Fibroblast of villous mesenchyme (primary cell): ENCODE measurements at places on chromosomes 6 and 20. TPM values are rescaled to one million over a fixed set of nuclear protein-coding genes. Genes with fewer than 3 reads are reported as not detected.

MYLK4 gene
- total RNA-seq: 0.43 and 0.64 TPM in 2 replicates

REM1 gene
- total RNA-seq: not detected in 2 replicates

OTOR gene
- total RNA-seq: not detected in 2 replicates

NMBR gene
- not detected in 2 replicates for total RNA-seq

TRIM10 gene
- not detected in 2 replicates for total RNA-seq

TUBB1 gene
- not detected in 2 replicates for total RNA-seq

VSTM2L gene
- total RNA-seq: 0.32 and 1.3 TPM in 2 replicates

PMEPA1 gene
- 0.86 and 2.9 TPM in 2 replicates for total RNA-seq

SPAG4 gene
- 5.6 and 8.1 TPM in 2 replicates for total RNA-seq

PLN gene
- 5.2 and 7.4 TPM in 2 replicates for total RNA-seq

FOXF2 gene
- 0.97 TPM in 1 of 2 replicates, not detected in the other for total RNA-seq

KCNK16 gene
- total RNA-seq: not detected in 2 replicates

FAM83B gene
- total RNA-seq: 0.43 TPM in 1 of 2 replicates, not detected in the other

OXT gene
- total RNA-seq: not detected in 2 replicates

GSTA2 gene
- total RNA-seq: not detected in 2 replicates

CCN6 gene
- total RNA-seq: not detected in 2 replicates

DACT2 gene
- not detected in 2 replicates for total RNA-seq

HELZ2 gene
- 29.0 and 46.6 TPM in 2 replicates for total RNA-seq

STMND1 gene
- total RNA-seq: under 0.01 TPM in 1 of 2 replicates, not detected in the other

BACH2 gene
- total RNA-seq: under 0.01 and 0.64 TPM in 2 replicates

TNXB gene
- 4.8 and 17.7 TPM in 2 replicates for total RNA-seq

AVP gene
- total RNA-seq: not detected in 2 replicates

KIF13A gene
- total RNA-seq: 49.2 and 53.8 TPM in 2 replicates

SIRPD gene
- under 0.01 TPM in 1 of 2 replicates, not detected in the other for total RNA-seq

BMP6 gene
- total RNA-seq: under 0.01 and 1.7 TPM in 2 replicates

C6orf163 gene
- 2.6 and 2.9 TPM in 2 replicates for total RNA-seq

COL12A1 gene
- 1,107 and 1,335 TPM in 2 replicates for total RNA-seq

FRK gene
- 0.32 and 0.43 TPM in 2 replicates for total RNA-seq

HLA-DMA gene
- total RNA-seq: 1.9 and 3.5 TPM in 2 replicates

ZBTB46 gene
- 13.8 and 21.3 TPM in 2 replicates for total RNA-seq

TRDN gene
- total RNA-seq: not detected in 2 replicates

LTA gene
- total RNA-seq: not detected in 2 replicates

GHRH gene
- total RNA-seq: not detected in 2 replicates

NRSN1 gene
- total RNA-seq: not detected in 2 replicates

INSM1 gene
- under 0.01 TPM in 1 of 2 replicates, not detected in the other for total RNA-seq

HLA-DOA gene
- not detected in 2 replicates for total RNA-seq

GJA1 gene
- 512 and 834 TPM in 2 replicates for total RNA-seq

FAM209B gene
- total RNA-seq: not detected in 2 replicates

CALHM6 gene
- 0.32 TPM in 1 of 2 replicates, not detected in the other for total RNA-seq

TOMM6 gene
- total RNA-seq: 67.3 and 70.0 TPM in 2 replicates

ZSCAN12 gene
- 6.9 and 8.1 TPM in 2 replicates for total RNA-seq

KAT14 gene
- 13.9 and 16.0 TPM in 2 replicates for total RNA-seq

VSX1 gene
- not detected in 2 replicates for total RNA-seq

BPIFB1 gene
- not detected in 2 replicates for total RNA-seq

MYL9 gene
- total RNA-seq: 184 and 195 TPM in 2 replicates

HLA-DRB1 gene
- not detected in 2 replicates for total RNA-seq

PFDN4 gene
- 82.0 and 130 TPM in 2 replicates for total RNA-seq

LY6G6C gene
- total RNA-seq: not detected in 2 replicates

TDRD6 gene
- total RNA-seq: under 0.01 TPM in 2 replicates

CPXM1 gene
- total RNA-seq: 7.4 and 10.8 TPM in 2 replicates

LY6G6D gene
- total RNA-seq: not detected in 2 replicates

NUDT3 gene
- total RNA-seq: 31.1 and 34.5 TPM in 2 replicates
